ENCODE measurements at places on chromosomes 5 and 9. TPM values are rescaled to one million over a fixed set of nuclear protein-coding genes. Genes with fewer than 3 reads are reported as not detected.

Gene SV2C
- 0.20 TPM for total RNA-seq

Gene CFAP90
- total RNA-seq, result 3.0 TPM

Gene NDFIP1
- total RNA-seq, result 124 TPM

Gene ABCA1
- total RNA-seq, result 35.7 TPM

Data from upper lobe of left lung (tissue), 6 donors.